Bronchial epithelial cell (primary cell): ENCODE measurements at places on chromosomes 4 and X. TPM values are rescaled to one million over a fixed set of nuclear protein-coding genes. Genes with fewer than 3 reads are reported as not detected.

DNA sequence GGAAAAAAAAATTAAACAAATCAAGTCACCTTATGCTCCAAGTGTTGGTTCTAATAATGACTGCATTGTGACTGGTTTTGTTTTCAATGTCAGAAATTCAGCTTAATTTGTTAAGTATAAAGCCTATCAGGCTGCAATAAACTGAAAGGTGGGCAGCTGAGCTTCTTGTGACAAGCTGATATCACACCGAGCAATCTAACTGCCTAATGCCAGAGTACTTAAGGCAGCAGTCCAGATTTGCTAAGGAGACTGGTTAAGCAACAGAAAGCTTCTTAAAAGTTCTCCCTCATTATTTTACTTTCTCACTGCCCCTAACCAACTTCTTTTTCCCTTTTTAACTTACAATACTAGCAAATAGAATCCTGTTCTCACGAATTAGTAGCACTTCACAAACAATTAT, 201.0 kb downstream of the MAB21L2 start:
- no peak for DNase-seq

PF4V1 gene
- total RNA-seq = 1.6 TPM in 1 of 2 replicates, not detected in the other

- no peak for DNase-seq
These were observed 67.8 kb upstream of the LNX1 start for GRCh38 chr4:53659112-53659511.

- no peak for DNase-seq
These were observed 43.1 kb downstream of the TMEM164 start for GRCh38 chrX:110046001-110046400.

DNA sequence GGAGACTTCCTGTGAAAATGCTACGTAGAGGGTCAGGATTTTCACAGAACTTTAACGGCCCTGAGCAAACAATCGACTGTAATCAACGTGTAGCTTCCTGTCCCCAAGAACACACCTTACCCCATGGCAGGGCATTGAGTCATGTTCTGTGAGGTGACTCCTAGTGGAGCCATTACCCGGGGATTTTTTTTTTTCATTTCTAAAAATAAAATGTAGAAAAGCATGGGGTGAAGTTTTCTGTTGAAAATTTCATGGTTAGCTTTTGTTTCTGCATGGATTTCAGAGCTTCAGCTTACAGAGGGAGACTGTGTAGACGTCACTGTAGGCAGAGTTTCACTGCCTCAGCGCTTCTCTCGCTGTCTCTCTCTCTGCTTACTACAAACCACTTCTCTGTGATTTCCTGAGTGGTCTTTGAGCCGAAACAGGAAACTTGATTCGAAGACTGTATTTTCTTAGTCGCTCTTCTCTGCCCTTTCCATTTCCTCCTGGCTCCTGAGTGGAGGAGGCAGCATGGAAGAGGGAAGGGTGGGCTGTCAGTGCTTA, 111.7 kb downstream of the NFKB1 start:
- peak; percentile 91 for DNase-seq

USP26 gene
- total RNA-seq = not detected in 2 replicates

- no peak for DNase-seq
These were observed 34.4 kb upstream of the CENPU start for GRCh38 chr4:184768296-184768695.

DNA sequence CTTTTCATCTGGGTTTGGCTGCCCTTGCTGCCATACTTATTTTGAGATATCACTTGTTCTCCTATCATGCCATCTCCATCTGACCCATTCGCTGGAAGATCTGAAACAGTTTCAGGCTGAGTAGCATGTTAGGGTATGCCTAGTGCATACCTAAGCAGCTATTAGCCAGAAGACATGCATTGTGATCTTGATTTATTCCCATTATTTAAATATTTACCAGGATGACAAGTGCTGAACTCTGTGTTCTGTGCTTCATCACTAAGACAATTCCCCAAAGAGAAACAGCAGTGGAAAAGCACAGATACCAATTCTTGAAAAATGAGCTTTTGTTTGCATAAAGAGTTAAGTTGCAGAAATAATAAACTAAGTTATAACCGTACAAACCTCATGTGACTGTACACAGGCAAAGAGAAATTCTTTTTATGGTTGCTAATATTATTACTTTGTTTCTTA, 271.0 kb upstream of the ARSJ start:
- DNase-seq = no peak

RASSF6 gene
- total RNA-seq = 7.4 and 14.8 TPM in 2 replicates

DNA sequence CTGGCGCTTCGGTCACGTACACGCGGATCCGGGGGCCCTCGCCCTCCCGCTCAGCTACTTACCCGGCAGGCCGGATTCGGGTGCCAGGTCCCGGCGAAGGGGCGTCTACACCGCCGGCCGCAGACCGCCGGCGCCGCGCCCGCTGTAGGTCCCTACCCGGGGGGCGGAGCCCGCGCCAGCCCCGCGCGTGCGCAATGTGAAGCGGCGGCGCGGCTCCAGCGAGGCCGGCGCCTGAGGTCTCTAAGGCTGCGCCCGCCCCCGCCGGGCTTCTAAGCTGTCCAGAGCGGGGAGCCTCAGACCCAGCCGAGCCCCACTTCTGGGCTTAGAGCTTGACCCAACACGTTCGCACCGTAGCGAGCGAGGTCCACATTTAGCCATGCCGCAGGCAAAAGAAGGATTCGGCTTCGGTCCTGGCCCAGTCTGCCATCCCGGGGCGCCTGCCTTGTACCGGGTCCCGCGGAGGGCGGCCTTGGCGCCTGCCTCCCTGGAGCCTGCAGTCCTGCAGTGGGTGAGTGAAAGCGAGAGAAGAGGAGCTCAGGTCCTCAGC, at the start of gene ZNF518B:
ZNF518B (minus strand) TSS at position 172 of the 547 bp plus-strand sequence. CDS start 11,098 bp downstream, outside the sequence.
- DNase-seq = peak; percentile 42

ZCCHC12 gene
- under 0.01 TPM in 1 of 2 replicates, not detected in the other for total RNA-seq

DNA sequence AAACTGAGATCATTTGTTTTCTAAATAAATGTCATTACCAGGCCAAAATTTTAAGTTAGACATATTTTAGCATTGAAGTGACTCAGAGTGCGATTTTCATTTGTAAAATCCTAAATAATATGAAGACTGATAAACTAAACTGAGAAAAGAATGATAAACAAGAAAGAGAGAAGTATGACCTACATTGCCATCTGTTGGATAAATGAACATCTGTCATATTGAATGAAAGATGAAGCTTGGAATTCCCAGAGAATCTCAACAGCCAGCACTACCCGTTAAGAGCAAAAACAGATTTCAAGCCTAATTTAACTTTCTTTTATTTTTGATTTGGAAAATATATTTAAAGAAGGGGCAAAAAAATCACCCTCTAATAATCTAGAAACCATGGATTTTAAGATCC, 591.0 kb upstream of the ATOH1 start:
- DNase-seq = no peak

- DNase-seq = no peak
These were observed 82.2 kb upstream of the HELT start for GRCh38 chr4:184936071-184936470.

DNA sequence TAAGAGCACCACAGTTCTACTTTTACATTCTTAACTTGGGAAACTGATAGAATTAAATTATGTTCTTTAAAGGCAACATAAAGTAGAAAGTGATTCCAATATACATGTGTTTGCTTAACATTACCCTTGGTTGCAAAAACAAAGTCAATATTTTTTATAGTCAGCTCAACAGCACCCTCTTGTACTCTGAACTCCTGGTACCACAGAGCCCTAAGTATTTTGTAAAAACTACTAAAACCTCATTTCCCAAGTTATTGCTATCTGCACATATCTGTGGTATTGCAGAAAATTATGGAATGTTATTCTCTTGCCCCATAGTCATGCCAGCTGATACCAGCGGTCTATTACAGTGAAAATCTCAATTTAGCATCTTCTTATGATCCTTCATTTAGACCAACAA, 2.9 kb downstream of the KIF4A start:
- DNase-seq = no peak

GRCh38 chr4:64784125-64784524, 374.9 kb upstream of the TECRL start:
- DNase-seq = peak; percentile 47

SPOCK3 gene
- total RNA-seq = 0.53 and 1.0 TPM in 2 replicates

- DNase-seq = no peak
These were observed at the start of gene CLDN2 for GRCh38 chrX:106919932-106920452. Gene CLDN2 (plus strand): TSS chrX:106920402. CDS start chrX:106928229, 7,827 bp downstream.

DMRTC1 gene
- total RNA-seq = not detected in 2 replicates

DMP1 gene
- total RNA-seq = not detected in 2 replicates

GRCh38 chr4:39451423-39452023, 7.2 kb downstream of the RPL9 start:
- DNase-seq = no peak

PPBP gene
- 0.13 and 0.26 TPM in 2 replicates for total RNA-seq

DNA sequence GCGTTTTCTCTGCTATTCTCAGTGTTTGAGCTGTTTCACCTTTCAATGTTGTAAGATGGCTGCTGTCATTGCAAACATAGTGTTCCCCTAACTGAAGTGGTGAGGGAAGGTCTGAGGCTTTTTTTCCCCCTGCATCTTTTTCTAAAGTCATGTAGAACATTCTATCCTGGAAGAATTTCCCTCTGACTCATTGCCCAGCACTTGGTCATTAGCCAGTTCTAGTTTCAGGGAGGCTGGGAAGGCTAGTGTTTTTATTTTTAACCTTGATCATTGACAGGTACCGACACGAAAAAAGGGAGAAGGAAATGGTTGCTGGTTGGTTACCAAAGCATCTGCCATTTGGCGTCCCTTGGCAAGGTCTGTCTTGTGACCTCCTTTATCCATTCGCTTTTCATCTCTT, 6.6 kb downstream of the LANCL3 start:
- DNase-seq = peak; percentile 74

KCND1 gene
- total RNA-seq = 0.26 and 0.64 TPM in 2 replicates

TECRL gene
- not detected in 2 replicates for total RNA-seq

FOXR2 gene
- total RNA-seq = not detected in 2 replicates

GRCh38 chrX:136347706-136348105, 46.9 kb downstream of the ADGRG4 start:
- DNase-seq = peak; percentile 48

GRCh38 chrX:74450803-74451449, 29.6 kb downstream of the SLC16A2 start:
- DNase-seq = peak; percentile 94

GSX2 gene
- total RNA-seq = not detected in 2 replicates

GRCh38 chrX:66915893-66916292, 277.0 kb upstream of the EDA2R start:
- DNase-seq = no peak

PPP1R3F gene
- 1.8 and 2.9 TPM in 2 replicates for total RNA-seq

CORIN gene
- total RNA-seq = 0.26 and 0.38 TPM in 2 replicates

CTAG2 gene
- total RNA-seq = not detected in 2 replicates

DNA sequence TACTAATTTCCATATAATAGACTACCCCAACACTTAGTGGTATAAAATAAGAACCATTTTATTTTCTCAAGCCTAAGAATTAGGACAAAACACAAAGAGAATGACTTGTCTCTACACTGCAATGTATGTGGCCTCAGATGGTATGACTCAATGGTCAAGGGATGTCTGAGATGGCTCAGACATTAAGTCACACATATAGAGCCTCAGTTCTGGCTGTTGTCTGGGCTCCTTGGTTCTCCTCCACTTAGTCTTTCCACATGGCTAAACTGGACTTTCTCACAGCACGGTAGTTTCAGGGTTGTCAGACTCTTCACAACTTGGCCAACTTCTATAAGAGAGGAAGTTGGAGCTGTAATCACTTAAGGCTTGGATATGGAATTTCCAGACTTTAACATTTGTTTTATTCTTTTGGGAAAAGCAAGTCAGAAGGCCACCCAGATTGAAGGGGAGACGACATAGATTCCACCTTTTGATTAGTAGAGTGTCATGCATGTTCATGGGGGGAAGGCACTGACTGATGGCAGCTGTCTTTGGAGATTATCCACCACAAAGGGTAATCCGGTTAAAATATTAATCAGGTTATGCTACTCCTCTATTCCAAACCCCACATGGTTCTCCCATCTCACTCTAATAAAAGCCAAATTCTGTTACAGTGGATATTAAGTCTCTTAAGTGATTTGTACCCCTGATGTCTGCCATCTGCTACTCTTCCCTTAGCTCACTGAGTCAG, 9.4 kb downstream of the IL15 start:
- peak; percentile 88 for DNase-seq

DNA sequence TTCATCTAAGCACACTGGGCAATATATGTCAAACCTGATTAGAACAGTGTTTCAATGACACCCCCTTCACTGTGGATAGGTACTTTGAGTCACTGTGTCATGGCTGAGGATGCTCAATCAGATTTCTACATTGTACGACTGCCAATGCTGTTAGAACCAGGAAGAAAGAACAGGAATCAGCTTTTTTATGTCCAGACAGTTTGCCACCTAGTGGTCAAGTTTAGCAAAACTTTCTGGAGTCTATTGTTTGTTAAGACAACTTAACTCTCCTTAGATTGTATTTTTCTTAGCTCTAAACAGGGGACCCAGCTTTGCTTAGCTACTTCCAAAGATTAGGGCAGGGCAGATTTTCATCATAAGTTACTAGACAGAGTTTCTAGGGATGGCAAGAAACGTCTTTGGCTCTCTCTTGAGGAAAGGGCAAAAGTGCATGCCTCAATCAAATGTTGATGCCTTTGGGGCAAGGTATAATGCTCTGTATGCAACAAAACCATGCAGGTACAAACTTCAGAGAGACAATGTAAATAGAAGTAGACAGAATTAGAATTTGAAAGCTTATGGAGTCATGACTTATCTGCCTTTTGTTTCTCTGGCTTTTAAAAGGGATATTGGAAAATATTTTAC, 40.5 kb upstream of the BMP3 start:
- DNase-seq = peak; percentile 65

- DNase-seq = peak; percentile 38
These were observed 12.2 kb upstream of the WFS1 start for GRCh38 chr4:6257247-6258025.

- no peak for DNase-seq
These were observed 27.8 kb downstream of the SLC25A5 start for GRCh38 chrX:119495734-119496726.

NR0B1 gene
- 0.26 TPM in 1 of 2 replicates, not detected in the other for total RNA-seq

DNA sequence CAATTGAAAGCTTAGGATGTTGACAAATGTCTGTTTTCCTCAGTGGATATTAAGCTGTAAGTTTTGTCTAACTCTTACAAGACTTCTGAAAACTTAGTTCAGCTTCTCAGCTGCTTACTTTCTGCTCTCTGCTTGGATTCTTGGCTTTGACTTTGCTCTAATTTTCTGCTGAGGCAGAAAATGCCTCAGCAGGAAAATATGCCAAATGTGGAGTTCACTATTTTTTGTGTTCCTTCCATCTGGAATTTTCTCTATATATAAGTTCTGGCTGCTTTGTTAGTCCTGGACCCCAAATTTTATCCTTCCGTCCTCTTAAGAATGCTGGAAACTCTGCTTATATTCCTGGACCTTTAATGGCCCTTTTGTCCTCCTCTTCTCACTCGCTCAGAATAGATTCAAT, 352.6 kb upstream of the NWD2 start:
- no peak for DNase-seq
